ENCODE measurements at places on chromosomes 13 and 19. TPM values are rescaled to one million over a fixed set of nuclear protein-coding genes. Genes with fewer than 3 reads are reported as not detected.

RXFP2 gene
- not detected for total RNA-seq

RHPN2 gene
- 11.4 TPM for total RNA-seq

ZNF616 gene
- 13.1 TPM for total RNA-seq

MCOLN1 gene
- 26.2 TPM for total RNA-seq

OR10H1 gene
- not detected for total RNA-seq

NLRP4 gene
- total RNA-seq: not detected
